Breast epithelium (tissue), 4 donors: ENCODE measurements at places on chromosomes 4 and X. TPM values are rescaled to one million over a fixed set of nuclear protein-coding genes. Genes with fewer than 3 reads are reported as not detected.
A peak's percentile ranks its signal among the peaks of the same experiment; 100 is the strongest.

GRCh38 chr4:16051132-16051531 is 32.7 kb downstream of the PROM1 start:
- DNase-seq = no peak

DNA sequence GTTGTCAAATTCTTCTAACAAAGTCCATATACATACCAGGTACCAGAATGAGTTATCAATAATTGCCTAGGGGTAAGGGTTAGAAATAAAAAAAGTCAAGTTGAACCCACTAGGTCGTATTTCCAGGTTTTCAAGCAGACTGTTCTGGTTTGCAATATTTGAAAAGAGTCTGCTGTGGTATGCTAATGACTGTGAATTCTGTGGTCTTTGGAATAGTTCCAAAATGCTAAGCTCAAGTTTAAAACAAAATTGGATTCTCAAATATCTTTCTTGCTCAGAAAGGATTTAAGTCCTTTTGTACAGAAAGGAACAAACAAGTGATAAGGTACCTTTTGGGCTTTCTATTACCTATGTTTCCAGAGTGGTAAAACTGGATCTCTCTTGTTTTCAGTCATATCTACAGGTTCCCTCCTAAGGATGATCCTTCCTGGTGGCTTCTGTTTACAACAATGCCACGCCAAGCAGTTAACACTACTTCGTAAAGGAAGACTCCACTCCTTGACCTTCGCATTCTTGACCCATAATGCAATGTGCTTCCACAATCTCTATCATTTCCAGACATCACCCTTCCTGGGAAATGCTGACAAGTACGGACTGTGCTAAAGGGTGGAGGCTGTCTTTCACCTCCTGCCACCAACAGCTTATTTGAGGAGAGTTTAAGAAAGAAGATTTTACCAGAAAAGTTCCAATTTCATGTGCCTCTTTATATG is 531.7 kb upstream of the FTHL17 start:
- DNase-seq = no peak

DNA sequence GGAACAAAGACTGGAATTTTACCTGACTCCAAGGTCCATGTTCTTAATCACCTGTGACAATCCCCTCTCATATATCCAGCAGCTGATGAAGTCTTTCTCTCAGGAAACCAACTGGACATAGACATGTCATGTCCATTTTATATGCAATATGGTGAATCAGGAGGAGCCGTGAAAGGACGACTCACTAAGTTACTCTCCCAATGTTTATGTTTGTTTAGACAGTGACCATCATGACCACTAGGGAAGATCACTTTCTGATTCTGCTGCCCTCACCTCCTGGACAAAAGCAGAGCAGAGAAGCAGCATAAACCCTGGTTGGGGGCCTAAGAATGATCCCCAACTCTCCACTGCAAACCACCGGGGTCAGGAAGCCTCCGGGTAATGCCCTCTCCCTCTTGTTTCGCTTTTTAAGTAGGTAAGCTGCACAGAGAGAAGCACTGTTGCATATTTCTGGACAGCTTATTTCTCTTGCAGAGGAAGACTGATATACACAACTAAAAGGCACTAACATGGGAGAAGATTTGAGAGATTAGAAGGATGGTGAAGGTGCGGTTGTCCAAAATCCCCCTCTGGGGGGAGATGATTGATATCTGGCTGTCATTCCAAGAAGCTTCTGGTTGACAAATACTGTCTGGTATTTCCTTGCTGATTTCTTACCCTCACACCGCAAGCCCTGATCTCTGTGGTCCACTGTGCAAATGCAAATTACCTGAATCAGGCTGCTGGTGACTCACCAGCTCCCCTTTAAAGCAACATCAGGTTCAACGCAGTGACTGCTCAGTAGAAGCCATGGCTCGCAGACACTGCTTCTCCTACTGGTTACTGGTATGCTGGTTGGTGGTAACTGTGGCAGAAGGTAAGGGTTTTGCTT is at the start of gene ODAPH:
TSS of gene ODAPH (plus strand) at position 773 of the 871 bp plus-strand sequence. CDS start at position 790, 17 bp downstream.
- no peak for DNase-seq

- DNase-seq = no peak
Observed at GRCh38 chr4:53014881-53015280, 152.8 kb downstream of the RASL11B start.

GRCh38 chr4:110211770-110212061 is 13.3 kb upstream of the ELOVL6 start:
- DNase-seq = no peak

DNA sequence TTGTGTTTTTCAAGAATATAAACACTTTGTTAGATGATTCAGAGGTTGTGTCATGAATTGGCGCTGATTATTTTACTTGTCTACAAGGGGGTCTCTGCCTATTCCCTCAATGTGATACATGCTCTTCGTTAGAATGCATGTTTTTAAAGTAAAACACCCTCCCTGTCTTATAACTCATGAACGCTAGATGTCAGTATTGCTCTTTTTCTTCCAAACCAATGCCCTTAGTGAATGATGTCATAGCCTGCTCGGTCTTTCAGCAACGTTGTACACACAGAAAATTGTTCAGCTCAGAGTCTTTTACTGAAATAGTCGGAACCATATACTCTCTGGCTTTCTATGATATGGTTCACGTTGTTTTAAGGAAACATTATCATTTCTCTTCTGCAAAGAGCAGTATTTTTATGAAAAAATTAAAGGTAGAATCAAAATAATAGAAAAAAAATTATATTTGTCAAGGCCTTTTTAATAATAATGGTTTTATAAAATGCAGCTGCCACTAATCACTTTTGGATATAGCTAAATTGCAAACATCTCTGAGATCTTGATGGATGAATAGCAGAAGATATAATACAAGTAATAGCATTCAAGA is 292.9 kb downstream of the TLL1 start:
- DNase-seq = no peak

- DNase-seq = no peak
Observed at GRCh38 chr4:98657531-98658286, 702 bp downstream of the TSPAN5 start.

- DNase-seq = peak; percentile 81
Observed at GRCh38 chr4:5524446-5525299, 183.7 kb downstream of the EVC2 start.

GRCh38 chr4:140090215-140090731 is 63.7 kb downstream of the MAML3 start:
- DNase-seq = no peak

DNA sequence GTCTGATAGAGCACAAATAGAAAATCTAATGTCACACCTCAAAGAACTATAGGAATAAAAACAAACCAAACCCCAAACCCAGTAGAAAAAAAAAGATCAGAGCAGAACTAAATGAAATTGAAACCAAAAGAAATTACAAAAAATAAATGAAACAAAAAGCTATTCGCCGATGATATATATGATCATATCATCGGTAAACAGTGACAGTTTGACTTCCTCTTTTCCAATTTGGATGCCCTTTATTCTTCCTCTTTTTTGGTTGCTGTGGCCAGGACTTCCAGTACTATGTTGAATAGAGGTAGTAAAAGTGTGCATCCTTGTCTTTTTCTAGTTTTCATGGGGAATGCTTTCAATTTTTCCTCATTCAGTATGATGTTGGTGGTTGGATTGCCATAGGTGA is 215.3 kb upstream of the AR start:
- DNase-seq = no peak

DNA sequence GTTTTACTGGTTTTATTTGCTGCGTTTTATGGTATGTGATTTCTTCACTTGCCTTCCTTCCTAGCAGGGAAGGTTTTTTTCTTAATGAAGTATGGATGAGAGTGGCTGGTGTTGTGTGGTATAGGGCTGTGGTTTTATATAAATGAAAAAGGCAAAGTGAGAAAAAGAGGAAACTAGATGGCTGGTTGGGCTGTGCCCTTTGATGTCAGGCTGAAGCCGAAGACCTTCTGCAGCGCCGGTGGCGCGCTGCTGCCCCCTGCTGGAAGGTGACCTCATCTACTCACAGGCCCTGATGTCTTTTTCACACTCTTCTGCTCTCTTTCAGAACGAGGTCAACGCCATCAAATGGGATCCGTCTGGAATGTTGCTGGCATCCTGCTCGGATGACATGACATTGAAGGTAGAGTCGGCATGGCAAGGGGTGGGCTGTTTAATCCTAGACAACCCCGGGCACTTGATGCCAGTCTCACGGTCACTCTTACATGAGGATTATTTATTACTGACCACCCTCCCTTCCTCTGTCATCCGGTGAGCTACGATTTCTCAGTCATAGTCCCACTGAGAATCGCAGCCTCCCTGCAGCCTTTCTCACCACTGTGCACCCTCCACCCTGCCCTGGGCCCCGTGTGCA is 56.6 kb downstream of the GPR143 start:
- DNase-seq = peak; percentile 56

DNA sequence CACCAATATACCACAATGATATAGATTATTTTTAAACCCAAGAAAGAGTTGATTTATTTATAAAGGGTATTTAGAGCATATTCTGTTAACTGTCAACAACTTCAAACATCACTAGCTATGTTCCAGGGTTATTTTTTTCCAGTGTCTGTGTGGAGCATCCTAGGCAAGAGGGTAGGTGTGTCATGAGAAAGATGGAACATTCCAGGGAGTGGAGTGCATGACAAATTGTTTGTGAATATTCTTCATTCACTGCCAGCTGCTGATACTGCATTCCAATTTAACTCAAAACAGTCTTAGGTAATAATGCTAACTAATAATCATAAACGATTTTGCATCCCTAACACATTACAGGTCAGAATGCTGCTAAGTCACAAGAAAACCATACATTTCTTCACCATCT is 148.7 kb upstream of the RASGEF1B start:
- no peak for DNase-seq

Gene FGF13
- total RNA-seq = 7.9 TPM

Gene FGF2
- 33.0 TPM for total RNA-seq

Gene MAGEB6
- total RNA-seq = not detected

Gene TLR1
- total RNA-seq = 13.1 TPM

Gene FAAH2
- 0.64 TPM for total RNA-seq

Gene STK32B
- 4.6 TPM for total RNA-seq

Gene C4orf36
- total RNA-seq = 0.96 TPM

Gene C4orf50
- total RNA-seq = under 0.01 TPM
